Spinal cord (tissue), 10 donors: ENCODE measurements at places on chromosomes 6 and 20.

DNA sequence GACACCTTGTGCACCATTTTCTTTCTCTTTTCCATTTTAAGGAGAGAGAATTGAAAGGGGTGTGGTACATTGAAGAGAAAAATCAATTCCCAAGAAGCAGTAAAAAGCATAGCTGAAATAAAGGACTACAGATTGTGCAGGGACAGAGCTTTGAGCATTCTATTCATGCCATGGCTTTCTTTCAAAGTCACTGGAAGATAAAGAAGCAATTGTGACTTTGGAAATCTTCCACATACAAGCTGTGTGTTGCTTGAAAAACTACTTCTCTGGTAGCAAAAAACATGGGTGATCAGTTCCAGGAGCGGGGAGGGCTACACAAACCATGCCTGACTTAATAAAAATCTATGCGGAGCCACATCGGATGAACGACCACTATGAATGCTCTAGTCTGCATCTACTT lies 230.2 kb upstream of the THEMIS start:
- peak; percentile 66 for DNase-seq

- no peak for DNase-seq
Observed at GRCh38 chr6:9039258-9039657, 603.9 kb upstream of the SLC35B3 start.

GRCh38 chr20:20338133-20338730 lies 29.7 kb upstream of the INSM1 start:
- no peak for DNase-seq

DNA sequence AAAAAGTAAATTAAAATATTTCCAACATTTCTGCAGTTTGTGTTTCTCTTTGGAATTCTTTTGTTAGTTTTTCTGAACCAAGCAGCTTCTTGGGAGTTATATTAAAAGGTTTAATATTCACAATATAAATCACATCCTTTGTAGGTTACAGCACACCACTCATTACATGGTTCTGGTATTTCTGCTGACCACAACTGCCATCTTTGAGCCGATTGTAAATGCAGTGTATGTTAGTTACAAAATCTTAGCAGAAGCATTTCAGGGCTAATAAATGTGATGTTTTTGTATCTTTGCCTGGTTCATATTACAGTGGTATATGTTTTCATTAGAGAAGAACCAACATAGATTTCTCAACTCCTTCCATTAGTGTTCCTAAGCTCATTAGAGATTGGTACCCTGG lies 19.1 kb upstream of the TSHZ2 start:
- DNase-seq = no peak
